ENCODE measurements at places on chromosomes 3 and 15.
A peak's percentile ranks its signal among the peaks of the same experiment; 100 is the strongest.

DNA sequence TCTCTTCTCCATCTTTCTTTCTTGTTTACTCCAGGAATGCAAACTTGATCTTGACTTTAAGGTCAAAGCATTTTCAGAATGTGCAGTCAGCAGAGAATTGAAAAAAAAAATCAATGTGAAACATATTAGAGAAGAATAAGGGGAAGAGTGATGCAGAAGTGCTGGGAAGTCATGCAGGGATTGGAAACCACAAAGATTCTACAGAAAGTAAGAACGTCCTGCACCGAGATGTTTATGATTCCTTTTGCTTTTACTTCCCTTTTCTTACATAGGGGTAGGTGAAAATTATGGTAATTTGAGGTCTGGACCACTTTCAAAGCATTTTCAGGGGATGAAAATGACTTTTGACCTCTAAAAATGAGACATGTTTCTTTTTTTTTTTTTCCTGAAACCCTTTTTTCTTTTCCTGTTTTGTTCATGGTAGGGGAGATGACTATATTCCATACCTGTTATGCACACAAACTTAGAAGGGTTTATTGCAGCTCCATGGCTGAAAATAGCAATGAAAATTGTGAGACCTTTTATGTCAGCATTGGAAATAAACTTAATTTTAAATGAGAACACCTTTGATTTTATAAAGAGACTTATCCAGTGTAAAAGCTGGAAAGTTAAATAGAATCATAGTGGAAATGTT is 623.5 kb upstream of the TBL1XR1 start:
- no peak for DNase-seq

- peak; percentile 38 for DNase-seq
Measured at GRCh38 chr15:90482124-90483011, 47.4 kb upstream of the CRTC3 start.

GRCh38 chr3:66938338-66938963 is 59.7 kb upstream of the KBTBD8 start:
- no peak for DNase-seq

GRCh38 chr15:80703965-80704364 is 8.9 kb downstream of the ABHD17C start:
- DNase-seq: no peak

- DNase-seq: no peak
Measured at GRCh38 chr3:133891662-133892378, 3.9 kb downstream of the RAB6B start.

GRCh38 chr3:48232734-48233133 is 8.2 kb upstream of the ZNF589 start:
- DNase-seq: peak; percentile 58

Measured in activated T-cell treated with anti-CD3 and anti-CD28 coated beads, Interleukin-2, amount 50 U/mL, for 1 hour (primary cell).